Stimulated activated naive CD4-positive, alpha-beta T cell (primary cell): ENCODE measurements at places on chromosomes 3 and 15.

- no peak for DNase-seq
These were observed 60.1 kb downstream of the SGO1 start for GRCh38 chr3:20125897-20126296.

DNA sequence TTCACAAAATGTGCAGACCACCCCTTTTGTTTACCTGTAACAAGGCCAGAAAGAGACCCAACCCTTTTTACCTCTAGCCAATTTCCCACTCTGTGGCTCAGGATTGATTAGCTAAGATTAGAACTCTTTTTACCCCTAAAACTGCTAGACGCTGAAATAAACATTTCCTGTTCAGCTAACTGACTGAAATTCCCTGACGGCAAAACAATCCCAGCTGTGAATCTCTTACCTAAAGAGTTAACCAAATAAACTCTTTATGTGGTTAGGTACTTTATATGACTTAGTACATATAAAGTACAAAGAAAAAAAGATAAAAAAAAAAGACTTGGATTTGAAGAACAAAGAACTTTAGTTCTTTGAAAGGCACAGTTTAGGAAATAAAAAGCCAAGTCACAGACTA, 988.7 kb downstream of the FHIT start:
- DNase-seq: no peak

- no peak for DNase-seq
These were observed 162.8 kb downstream of the SMAD6 start for GRCh38 chr15:66864871-66865281.

DNA sequence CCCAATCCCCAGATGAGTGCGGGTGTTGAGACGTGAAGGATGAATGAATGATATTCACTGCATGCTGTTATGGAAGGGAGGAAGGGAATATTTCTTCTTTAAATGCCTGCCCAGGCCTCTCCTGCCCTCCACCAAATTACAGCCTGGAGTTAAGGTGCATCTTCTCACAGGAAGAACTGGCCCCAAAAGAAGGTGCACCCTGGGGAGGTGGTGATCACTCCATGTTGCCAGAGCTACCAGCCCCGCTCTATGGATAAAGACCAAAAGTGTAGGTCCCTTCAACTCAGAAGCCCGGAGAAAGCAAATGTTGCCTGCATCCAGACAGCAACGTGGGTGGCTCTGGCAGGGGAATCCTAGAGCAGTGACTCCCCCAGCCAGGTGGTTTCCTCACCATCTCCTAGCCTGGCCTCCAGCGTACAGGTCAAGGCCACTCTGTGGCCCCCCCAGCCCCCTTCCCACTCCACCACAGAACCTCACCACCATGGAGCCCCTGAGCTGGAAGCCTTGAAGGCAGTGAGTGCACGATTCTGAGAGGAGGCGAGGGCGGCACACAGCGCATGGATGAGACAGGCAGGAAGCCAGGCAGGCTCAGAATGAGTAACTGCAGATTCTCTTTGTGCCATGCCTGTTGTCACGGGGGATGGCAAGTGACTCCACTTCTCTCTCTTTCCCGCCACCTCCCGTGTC, 3.5 kb upstream of the VIPR1 start:
- DNase-seq: no peak
